C1 segment of cervical spinal cord (tissue), 14 donors: ENCODE measurements at places on chromosomes 3 and 15.

- no peak for DNase-seq
These were observed 162.8 kb upstream of the RARB start for GRCh38 chr3:25265284-25265683.

DNA sequence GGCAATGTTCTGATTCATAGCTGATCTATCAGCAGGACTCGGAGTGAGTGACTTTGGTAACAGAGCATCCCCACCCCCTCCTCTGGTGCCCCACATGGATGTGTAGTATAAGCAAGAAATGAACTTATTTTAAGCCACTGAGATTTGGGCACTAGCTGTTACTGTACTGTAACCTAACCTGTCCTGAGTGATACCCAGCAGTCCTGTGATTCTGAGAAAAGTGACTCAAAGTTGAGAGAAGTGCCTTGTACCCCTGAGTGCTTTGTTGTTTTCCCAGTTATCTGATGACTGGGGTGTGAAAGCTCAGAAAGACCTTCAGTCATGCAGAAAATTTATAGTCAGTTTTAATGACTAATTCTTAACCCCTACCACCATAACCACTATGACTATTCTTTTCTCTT, 439.9 kb upstream of the RBMS3 start:
- DNase-seq: no peak

- no peak for DNase-seq
These were observed 269.8 kb downstream of the RYR3 start for GRCh38 chr15:33580526-33580925.

- no peak for DNase-seq
These were observed 16.4 kb upstream of the BNC1 start for GRCh38 chr15:83300826-83301225.
